Activated CD4-positive, alpha-beta memory T cell treated with anti-CD3 and anti-CD28 coated beads, Interleukin-2, amount 10 ng/mL, durations not matched to agents 7 days and 5 days (primary cell): ENCODE measurements at places on chromosomes 12 and 14. TPM values are rescaled to one million over a fixed set of nuclear protein-coding genes. Genes with fewer than 3 reads are reported as not detected.
A peak's percentile ranks its signal among the peaks of the same experiment; 100 is the strongest.

Gene GSG1
- total RNA-seq: not detected

Gene SDSL
- not detected for total RNA-seq

Gene TEAD4
- total RNA-seq: 0.83 TPM

Gene WIF1
- not detected for total RNA-seq

Gene CD69
- total RNA-seq: 196 TPM

Gene NR2C1
- 41.6 TPM for total RNA-seq

Gene PTPRO
- total RNA-seq: 1.5 TPM

Gene DRAM1
- total RNA-seq: 4.0 TPM

DNA sequence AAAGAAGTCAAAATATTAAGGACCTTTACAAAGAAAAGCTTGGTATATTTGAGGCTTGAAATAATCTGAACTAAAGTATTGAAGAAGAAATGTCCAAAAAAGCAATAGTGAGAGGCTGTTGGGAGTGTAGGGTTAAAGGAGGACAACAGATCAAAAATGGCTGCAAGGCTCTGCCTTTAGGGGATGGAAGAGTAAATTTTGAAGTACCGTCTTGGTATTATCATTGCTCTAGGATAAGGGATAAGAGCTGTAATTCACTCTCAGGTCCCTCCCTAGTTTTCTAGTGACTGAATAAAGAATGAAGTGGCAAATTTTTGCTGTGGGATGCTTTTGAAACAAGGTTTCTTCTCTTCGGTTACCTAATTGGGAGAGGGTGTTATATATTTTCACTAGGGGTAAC lies 38.7 kb downstream of the LEMD3 start:
- no peak for DNase-seq

DNA sequence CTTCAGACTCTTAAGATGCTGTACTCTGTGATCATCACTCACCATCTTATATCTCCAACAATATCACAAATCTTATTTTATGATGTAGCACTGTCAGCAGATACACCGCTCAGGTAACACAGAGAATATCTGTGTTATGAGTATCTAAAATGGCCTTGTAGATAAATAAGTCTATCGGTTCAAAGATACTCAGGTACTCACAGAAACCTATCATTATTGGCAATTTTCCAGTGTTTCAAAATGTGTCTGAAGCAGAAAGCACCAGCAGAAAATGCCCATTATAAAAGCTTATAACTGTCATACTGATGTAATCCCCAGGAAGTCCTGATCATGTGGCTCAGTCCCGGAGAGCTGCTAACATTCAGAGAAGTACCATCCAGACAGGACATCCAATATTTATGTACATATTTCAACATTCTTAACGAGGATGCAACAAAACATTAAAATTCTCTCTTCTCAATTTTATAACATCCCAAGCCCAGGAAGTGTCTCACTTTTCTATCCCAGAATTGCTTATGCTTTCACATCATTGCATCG lies 190.7 kb upstream of the LMNTD1 start:
- no peak for DNase-seq

DNA sequence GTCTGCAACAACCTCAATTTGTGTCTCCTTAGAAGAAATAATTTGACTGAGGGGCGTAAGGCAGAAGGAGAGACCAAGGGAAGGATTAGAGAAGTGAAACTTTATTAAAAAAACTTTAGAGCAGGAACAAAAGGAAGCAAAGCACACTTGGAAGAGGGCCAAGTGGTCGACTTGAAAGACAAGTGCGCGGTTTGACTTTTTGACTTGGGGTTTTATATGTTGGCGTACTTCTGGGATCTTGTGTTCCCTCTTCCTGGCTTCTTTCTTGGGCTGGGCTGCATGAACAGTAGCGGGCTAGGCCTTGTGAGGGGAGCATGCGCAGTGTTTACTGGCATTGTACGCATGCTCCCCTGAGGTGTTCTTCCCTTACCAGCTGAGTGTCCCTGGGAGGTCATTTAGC lies 369.3 kb upstream of the DCN start:
- DNase-seq: no peak

DNA sequence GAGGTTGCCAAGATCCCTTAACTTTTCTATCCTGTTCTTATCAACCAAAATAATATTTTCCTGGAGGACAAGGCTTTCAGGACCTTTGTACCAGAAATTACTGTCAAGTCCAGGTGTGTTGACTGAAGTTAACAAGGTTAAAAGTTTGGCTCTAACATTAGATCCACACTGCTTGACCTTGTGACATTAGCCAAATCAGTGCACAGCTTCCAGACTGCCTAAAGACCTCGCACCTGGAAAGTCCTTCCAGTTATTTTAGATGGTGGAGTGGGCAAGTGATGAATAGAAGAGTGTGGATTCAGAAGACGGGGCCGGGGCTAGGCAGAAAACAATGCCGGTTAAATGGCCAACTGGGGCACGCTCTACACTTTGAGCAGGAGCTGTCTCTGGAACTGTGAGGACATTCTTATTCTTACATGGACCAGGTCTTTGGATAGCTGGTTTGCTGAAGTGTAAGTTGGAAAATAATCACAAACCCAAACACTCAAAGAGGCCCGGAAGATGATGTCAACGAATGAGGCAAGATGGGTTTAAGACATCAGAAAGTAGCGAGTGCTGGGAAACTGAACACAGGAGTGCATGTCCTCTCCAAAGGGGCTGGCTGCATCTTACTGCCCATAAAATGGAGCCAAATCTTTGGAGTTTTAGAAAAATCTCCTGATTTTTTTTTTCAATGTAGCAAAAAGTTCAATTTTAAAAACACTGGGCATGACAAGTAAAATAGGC lies 56.3 kb downstream of the NIN start:
- no peak for DNase-seq

DNA sequence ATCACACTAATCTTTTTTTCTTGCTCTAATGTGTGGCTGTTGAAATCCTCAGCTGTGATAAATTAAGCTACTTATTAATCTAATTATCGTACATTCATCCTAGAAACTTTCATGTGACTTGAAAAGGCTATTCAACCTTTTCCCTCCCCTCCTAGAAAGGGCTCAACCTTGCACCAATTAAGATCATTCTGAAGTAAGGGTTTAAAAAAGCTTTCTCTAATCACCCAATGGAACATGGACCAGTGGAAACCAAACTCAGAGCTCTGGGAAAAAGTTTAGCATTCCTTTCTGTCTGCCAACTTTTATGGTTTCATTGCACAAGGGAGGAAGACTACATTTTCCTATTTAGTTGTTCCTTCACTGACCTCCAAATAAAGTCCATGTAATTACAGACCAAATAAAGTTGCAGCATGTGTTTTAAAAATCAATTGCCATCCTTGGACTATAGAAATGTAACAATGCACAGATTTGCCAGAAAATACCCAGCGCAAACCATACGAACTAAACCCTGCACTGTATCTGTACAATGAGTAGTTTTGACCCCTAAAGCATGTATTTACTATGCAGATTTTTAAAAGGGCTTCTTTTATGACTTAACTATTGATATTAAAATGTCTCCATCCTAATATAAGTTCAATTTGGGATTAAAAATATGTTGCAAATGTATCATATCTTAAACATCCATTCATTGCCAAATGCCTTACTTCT lies 142.6 kb upstream of the OTX2 start:
- no peak for DNase-seq

- no peak for DNase-seq
Observed at GRCh38 chr12:10362325-10362724, 27.5 kb downstream of the KLRK1 start.

- DNase-seq: no peak
Observed at GRCh38 chr12:14910090-14910915, 24.6 kb upstream of the MGP start.

DNA sequence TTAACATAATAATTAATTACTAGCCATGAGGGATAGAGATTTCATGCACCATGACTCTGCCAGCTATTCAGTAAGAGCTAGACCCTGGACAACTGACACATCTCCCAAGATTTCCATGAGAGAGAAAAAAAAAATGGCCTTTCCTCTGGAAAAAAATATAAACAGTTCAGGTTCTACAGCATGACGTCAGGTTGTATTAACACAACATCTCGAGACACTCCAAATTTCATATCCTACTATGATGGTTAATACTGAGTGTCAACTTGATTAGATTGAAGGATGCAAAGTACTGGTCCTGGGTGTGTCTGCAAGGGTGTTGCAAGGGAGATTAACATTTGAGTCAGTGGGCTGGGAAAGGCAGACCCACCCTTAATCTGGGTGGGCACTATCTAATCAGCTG lies 11.1 kb downstream of the DBX2 start:
- DNase-seq: no peak

GRCh38 chr14:105980224-105980623 lies 453.8 kb downstream of the TMEM121 start:
- no peak for DNase-seq

- DNase-seq: peak; percentile 12
Observed at GRCh38 chr14:94123868-94124267, 5.5 kb downstream of the IFI27L2 start.

DNA sequence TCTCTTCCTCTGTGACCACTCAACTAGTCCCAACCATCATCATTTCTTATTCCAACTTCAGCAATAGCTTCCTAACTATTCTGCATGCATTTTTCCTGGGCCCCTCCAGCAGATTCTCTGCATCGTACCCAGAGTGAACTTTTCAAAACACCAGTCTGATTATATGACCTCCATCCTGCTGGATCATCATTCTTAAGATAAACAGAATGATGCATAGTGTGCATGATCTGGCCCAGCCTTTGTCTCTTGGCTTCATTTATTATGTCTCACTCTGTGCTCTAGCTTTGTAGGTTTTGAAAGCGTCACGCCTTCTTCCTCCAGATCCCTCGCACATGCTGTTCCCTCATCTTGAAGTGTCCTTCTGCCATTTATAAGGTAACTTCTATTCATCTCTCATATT lies 46.3 kb upstream of the SLC38A4 start:
- DNase-seq: no peak

- DNase-seq: peak; percentile 80
Observed at GRCh38 chr12:121579981-121580868, 598 bp downstream of the KDM2B start.

DNA sequence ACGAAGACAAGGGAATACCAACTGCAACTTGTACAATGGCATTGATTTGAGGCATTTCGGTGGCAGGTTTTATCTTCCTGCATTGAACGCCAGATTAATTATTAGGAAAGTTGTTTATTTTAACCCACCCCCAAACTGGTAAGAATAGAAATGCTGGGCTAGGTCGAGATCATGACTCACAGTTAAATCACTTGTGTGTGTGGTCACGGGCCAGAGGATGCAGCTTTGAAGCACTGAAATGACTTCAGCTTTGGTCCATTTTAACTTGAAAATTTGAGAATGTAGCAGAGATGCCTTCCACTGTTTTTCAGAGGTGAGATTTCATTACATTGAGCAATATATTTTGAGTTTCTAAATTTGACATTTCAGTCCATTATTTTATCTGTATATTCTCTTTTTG lies 23.6 kb upstream of the KCNH3 start:
- DNase-seq: no peak

- no peak for DNase-seq
Observed at GRCh38 chr12:52296572-52297215, 5.4 kb upstream of the KRT81 start.

DNA sequence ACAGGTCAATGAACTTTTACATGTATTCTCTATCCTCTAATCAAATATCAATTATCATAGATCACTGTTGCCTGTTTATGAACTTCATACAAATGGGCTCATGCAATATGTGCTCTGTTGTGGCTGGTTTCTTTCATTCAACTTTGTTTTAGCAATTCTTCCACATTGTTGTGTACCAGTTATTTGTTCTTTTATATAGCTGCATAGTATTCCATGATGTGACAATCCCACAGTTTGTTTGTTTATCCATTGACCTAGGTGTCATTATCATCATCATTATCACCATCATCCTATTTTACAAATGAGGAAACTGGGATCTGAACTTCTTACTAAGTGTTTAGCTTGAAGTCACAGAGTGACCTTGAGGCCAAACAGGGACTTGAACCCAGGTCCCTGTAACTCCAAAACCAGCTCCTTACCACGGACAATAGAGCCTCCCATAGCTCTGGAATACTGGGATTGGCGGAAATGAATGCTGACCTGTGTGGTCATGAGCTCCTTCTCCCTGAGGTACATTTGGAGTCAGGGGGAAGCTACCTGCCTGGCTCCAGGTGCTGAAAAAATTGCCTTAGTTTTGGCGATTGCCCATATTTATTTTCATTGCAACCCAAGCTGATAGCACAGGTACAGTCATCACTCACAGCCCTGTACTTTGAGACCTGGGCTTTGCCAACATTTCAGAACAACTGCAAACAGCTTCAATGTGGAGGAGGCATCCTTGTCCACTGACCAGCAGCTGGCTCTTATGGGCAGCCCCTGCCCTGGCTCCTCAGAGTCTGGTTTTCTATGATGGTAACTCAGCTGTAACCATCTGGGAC lies 9.2 kb downstream of the ZFP36L1 start:
- no peak for DNase-seq

- DNase-seq: no peak
Observed at GRCh38 chr14:60067882-60068281, 23.8 kb upstream of the PCNX4 start.

- no peak for DNase-seq
Observed at GRCh38 chr12:9223830-9224229, 15.6 kb upstream of the PZP start.

DNA sequence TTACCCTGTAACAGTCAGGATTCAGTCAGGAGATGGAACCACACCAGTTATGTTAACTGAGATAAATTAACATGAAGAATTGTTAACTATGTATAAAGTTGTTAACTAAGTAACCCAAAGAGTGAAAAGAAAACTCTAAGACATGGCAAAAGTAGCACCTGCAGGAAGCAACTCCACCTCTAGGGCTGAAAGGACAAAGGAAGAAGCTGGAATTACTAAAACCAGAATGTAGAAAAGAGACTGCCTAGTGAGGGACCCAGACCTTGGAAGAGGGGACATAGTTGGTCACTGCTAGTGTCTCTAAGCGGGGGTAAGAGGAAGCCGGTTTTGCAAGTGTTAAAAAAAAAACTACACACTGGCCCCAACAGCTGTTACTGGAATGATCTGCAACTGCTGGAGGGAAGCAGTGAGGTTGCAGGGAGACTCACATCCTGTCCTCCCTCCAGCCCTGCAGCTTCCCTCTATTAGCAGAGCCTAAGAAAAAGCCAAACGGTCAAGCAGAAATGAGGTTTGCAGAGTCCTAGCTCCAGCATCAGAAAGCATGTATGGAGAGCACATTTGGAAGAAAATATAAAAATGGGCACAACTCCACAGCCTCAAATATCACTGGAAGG lies 39.8 kb downstream of the GPR135 start:
- DNase-seq: no peak

DNA sequence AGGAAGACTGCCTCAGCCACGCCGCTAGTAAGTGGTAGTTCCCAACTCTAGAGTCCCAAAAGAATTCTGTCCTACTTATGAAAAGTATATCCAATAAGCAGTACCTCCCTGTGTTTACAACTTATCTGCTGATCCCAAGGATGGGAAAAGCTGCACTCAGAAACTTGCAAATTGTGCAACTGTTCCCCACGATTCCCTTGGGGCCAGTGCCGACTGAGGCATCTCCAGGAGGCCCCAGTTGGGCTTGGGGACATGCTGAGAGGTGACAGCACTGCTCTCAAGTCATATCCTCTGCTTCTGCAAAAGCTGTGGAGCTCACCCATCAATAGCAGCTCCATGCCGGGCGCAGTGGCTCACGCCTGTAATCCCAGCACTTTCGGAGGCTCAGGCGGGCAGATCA lies 23.7 kb downstream of the SPRING1 start:
- DNase-seq: no peak
